ENCODE measurements at places on chromosomes 4 and X.

DNA sequence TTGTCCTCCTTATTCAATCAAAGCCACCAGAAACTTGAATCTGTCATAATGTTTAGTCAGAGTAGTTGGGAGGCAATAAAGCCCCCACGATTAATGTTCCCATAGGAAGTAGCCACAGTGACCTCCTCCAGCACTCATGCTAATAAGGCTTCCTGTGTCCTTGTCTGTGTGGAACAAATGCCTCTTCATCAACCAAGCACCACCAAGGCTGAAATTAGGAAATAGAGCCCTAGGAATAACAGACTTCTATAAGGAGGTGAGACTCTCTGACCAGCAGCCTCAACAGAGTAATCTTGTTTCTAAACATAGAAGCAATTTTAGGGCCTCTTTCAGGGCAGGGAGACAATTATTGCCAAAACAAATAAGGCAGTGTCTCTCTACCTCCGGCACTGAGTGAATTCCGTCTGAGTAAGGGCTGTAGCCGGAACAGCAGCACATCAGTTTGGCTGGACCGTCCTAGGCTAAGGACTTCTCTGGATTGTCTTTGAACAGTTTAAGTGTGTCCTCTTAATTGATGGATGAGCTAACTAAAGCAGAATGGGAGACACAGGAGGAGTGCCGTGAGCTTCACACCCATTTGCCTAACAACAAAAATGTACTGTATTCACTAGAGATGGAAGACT is 329.2 kb upstream of the HAND2 start:
- no peak for DNase-seq

DNA sequence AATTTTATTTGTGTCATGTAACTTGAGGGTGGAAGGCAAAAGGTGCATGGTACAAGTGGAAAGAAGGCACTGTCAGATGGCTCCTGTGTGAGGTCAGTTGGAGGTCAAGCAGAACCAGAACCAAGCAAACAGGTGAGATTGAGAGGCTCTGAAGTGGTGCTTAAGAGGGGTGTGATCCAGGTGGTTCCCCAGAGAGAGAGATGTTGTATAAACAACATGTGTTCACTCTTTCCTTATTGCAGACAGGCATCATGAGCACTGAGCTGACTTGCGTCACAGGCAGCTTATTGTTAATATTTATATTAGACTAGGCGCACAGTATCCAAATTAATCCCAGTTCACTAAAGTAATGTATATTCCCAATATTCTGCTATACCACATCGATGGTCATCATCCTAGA is 56.8 kb downstream of the CXCL13 start:
- DNase-seq, result no peak

DNA sequence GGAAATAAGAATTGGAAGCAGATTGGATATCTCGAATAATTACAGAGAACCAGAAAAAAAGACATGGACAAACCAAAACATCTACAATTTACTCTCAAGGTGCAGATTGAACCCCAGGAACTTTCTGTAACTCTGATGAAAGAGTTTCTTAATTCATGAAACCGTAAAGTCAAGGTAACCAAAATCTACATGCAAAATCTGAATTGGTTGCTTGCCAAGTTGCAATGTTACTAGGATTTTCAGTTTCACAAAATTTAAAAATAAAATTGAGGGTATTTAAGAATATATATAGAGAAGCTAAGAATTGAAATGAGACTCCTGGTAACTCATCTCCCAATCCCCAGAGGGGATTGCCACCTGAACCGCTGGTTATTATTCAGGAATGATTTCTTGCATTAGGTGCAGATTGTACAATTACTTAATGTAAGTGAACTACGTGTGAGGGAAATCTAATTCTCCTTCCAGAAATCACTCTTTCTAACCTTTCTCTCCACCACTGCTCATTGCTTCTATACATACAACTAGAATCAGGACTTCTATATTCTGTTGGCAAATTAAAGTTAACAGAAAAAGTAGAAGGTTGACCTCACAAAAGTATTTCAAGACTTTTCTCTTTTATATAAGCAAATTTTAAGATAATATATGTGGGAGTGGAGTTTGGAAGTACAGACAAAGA is 221.5 kb upstream of the NDST4 start:
- DNase-seq, result no peak

- peak; percentile 10 for DNase-seq
Measured at GRCh38 chr4:145179281-145179860, 1.0 kb downstream of the OTUD4 start.

DNA sequence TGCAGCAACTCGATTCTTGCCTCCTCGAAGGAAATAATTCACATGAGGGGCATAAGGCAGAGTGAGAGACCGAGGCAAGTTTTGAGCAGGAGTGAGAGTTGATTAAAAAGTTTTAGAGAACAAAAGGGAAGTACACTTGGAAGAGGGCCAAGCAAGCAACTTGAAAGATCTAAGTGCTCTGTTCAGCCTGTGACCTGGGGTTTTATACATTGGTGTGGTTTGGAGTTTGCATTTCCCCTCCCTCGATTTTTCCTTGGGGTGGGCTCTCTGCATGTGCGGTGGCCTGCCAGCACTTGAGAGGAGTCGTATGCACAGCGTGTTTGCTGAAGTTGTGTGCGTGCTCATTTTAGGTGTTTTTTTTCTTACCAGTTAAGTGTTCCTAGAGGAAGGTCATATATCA is 356.4 kb downstream of the KLHL4 start:
- DNase-seq, result no peak

DNA sequence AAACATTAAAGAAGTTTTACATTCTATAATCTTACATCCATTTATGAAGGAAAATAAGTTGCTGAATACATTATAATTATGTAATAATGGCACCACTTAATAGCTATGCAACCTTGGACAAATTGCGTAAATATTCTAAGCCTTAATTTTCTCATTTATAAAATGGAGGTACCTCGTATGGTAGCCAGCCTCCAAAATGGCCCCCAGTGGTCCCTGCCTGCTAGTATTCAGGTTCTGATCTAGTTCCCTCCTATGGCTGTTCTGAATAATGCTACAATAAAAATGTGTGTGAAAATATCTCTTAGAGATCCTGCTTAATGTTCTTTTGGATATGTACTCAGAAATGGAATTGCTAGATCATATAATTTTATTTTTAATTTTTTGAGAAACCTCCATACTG is 11.0 kb upstream of the NKX3-2 start:
- no peak for DNase-seq

GRCh38 chr4:40702137-40702799 is 47.5 kb upstream of the NSUN7 start:
- DNase-seq, result no peak

DNA sequence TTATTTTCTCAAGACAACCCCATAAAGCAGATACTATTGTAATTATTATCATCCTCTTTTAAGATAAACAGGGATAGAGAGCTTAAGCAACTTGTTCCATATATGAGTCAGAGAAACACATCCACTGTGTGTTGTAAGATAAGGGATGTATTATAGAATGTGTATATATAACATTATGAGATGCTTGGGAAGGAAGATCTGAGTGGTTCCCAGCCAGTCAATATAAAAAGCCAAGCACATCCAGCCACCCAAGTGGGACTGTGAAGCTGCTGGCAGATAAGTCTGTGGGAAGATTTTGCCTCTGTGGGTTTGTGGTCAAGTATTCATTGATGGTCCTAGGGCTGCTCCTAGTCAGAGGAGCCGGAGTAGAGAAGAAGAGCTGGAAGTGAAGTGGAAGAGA is 16.5 kb upstream of the BMPR1B start:
- DNase-seq, result no peak

DNA sequence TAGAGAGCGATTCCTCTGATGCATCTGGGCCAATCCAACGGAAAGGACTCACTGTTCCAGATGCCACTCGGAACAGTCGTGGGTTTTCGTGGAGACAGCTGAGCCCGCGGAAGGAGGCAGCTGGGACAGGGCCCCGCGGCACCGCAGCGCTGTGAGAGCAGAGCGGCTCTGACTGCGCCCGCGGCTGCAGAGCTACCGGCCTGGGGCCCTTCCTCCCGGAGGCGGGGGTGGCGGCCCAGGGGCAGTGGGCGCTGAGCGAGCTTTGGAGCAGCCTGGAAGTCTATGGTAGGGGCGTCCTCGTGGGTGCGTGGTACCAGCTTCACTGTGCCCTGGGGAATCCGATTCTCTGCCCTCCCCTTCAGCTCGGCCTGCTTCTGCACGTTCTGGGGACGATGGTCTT is 24.9 kb downstream of the CLDN34 start:
- no peak for DNase-seq

DNA sequence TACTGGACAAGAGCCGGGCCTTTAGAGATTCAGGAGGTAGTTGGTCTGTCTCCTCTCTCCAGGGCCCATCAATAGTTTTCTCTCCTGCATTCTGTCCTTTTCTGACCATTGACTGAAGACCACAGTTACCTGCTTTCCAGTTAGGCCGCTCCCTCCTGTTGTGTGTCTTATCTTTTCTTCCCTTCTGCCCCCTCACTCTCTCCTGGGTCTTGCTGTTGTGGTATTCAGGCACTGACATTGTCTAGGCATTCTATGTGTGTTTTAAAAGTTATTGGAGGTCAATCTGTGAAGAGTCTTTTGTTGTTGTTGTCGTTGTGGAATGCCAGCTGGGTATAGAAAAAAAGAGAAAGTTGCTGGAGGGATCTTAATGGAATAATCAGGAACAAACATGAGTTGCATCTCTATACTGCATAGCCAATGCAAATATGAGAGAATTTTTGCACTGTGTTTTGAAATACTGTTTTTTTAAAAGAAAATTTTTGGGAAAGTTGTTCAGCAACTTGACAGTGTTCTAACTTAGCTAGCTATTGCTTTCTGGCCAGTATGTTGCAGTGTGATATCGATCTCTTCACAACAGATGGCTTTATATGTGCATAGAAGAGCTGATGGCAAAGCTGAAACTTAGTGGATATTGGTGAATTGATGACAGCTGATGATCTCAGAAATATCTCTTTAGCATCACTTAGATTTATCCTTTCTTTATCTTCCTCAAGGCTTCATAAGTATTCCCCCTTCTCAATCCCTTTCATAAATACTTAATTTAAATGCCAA is 240.7 kb downstream of the C4orf33 start:
- DNase-seq, result no peak

GRCh38 chr4:181710143-181710542 is 533.1 kb upstream of the TENM3 start:
- no peak for DNase-seq
